ENCODE measurements at places on chromosomes 11 and 22.

DNA sequence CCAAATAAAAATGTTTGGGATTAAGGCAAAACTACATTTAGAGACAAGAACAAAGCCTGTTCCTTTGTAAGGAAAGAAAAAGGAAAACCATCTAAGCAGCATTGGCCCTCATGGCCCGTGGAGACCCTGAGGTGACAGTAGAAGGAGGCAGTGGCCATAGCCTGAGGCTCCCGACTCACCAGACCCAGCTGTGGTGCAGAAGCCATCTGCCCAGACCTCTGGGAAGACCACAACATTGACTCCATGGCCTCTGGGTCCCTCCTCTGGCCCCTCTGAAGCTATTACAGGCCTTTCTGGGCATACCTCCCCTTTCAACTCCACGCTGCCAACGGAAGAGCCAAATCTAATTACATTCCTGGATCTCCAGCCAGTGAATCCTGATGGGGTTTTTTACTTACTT is 6.4 kb downstream of the PRAME start:
- peaks cover 7% of the 10 kb centered on the region for H3K27me3 ChIP-seq
- no peaks in the 10 kb centered on the region for H3K4me1 ChIP-seq

GRCh38 chr22:46634011-46634699 is 14.0 kb downstream of the GRAMD4 start:
- H3K36me3 ChIP-seq = peaks cover 43% of the 10 kb centered on the region
- peak overlapping the region; percentile 2 for H3K27ac ChIP-seq
- DNase-seq = no peak
- peaks cover 40% of the 10 kb centered on the region for H3K4me1 ChIP-seq
- no peak overlapping the region for H3K4me3 ChIP-seq

DNA sequence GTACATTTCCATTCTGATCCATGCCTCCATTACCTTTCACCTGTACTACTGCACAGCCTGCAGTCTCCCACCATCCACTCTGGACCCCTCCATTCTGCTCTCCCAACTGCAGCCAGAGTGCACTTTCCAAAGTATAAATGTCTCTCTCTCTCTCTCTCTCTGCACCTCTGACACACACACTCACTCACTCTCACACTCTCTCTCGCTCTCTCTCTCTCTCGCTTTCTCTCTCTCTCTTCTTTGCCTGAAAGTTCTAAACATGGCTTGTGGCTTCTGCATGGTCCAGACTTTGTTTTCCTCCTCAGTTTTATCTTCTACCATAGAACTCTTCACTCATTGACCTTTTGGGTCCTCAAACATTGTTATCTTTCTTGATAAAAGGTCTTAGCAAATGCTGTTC is 76.6 kb downstream of the WNT11 start:
- DNase-seq = no peak
- H3K27me3 ChIP-seq = no peaks in the 10 kb centered on the region
- H3K36me3 ChIP-seq = no peaks in the 10 kb centered on the region
- no peak overlapping the region for H3K27ac ChIP-seq
- H3K4me3 ChIP-seq = no peak overlapping the region

DNA sequence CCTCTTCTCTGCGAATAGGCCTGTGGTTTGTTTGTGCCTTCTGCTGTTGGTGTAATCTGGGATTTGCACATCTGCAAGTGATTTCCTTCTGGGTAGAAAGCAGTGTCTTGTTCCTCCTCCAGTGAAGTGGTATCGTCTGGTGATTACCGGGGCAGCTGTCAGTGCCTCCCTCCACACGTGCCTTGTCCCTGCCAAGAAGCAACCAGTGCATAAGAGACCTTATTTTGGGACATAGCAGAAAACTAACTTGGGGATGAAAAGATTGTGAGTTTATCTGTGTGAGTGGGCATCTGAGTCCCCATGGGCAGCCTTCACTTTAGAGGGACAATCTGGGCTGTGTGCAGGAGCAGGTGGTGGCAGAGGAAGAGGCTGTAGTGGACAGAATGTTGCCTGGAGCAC is 71.5 kb upstream of the SORL1-AS1 start:
- H3K4me1 ChIP-seq = no peaks in the 10 kb centered on the region
- no peaks in the 10 kb centered on the region for H3K36me3 ChIP-seq
- no peak for DNase-seq
- no peaks in the 10 kb centered on the region for H3K27me3 ChIP-seq

GRCh38 chr11:112656772-112657428 is 304.3 kb upstream of the NCAM1 start:
- no peaks in the 10 kb centered on the region for H3K4me1 ChIP-seq
- H3K27ac ChIP-seq = no peak overlapping the region
- no peaks in the 10 kb centered on the region for H3K27me3 ChIP-seq
- H3K4me3 ChIP-seq = no peak overlapping the region
- H3K36me3 ChIP-seq = no peaks in the 10 kb centered on the region

GRCh38 chr11:111942829-111943228 is 5.7 kb downstream of the DIXDC1 start:
- H3K27me3 ChIP-seq = no peaks in the 10 kb centered on the region
- H3K4me1 ChIP-seq = peaks cover 12% of the 10 kb centered on the region
- no peaks in the 10 kb centered on the region for H3K36me3 ChIP-seq
- H3K4me3 ChIP-seq = no peak overlapping the region

Data from mesenchymal stem cell (in vitro differentiated cells and primary cell).